GM12878 (cell line): ENCODE measurements at places on chromosomes 2 and 18. TPM values are rescaled to one million over a fixed set of nuclear protein-coding genes. Genes with fewer than 3 reads are reported as not detected.

Gene CAPN14
- total RNA-seq = 1.3 and 1.5 TPM in 2 replicates

DNA sequence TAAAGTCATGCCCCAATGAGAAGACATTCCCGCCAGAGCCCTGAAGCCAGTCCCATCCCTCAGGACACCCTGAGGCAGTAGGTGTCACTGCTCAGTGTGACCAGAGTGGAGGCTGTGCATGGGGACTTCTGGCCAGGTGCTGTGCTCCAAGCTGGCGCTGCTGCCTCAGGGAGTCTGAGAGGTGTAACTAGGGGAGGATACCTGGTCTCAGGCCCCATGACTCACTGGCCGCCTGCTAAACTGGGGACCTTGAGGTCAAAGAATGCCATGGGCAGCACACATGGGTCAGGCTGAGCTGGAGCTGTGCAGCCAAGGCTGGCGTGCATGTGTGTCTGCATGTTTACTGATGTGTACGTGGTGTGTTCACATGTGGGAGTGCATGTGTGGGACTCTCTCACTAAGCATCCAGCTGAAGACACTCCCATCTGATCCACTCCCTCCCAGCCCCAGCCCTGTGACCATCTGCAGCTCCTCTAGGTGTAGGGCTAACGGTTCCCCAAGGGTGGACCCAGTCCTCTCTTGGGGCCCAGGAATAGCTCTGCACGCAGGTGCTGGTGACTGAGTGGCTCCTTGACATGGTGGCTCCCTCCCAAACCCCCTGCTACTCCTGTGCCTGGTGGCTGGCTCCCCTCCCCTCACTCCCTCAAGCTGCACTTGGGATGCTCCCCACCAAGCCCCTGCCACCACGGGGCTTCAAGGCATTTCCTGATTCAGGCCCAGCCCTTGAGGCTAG is 16.5 kb downstream of the HS6ST1 start:
- no peaks in the 10 kb centered on the region for H3K36me3 ChIP-seq
- no peak overlapping the region for H3K27ac ChIP-seq
- H3K4me1 ChIP-seq = peaks cover 7% of the 10 kb centered on the region
- no peaks in the 10 kb centered on the region for H3K27me3 ChIP-seq

DNA sequence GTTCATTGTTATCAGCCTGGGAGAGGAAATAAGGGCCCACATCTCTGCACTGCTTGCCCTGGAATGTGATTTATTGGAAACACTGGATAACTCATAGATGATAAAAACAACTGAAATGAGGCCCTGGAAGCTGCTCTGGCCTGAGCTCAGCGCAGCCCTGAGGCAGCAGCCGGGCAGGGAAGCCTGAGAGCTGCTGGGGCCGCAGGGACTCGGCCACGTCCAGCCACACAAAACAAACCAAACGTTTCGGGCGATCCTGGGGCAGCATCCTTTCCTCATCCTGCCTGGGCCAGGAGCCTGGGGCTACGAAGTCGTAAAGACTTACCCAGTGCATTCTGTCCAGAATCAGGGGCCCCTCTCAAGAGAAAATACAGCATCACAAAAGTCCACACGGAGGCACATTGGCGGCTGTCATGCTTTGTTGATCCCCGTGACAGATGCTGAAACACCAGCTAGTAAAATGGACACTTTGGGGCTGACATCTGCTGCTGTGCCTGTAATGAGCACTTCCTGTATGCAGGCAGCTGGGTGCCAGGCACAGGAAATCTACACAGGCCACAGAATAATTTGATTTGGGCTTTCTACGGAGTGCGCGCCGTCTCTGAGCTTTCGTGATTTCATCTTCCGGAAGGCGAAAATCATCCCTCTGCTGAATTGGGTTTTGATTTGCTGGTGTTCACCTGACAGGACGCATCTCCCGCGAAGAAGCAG is 250.6 kb downstream of the EIPR1 start:
- no peak overlapping the region for H3K4me3 ChIP-seq
- no peak overlapping the region for H3K27ac ChIP-seq
- H3K4me1 ChIP-seq = no peaks in the 10 kb centered on the region
- DNase-seq = no peak
- H3K36me3 ChIP-seq = no peaks in the 10 kb centered on the region
- H3K27me3 ChIP-seq = no peaks in the 10 kb centered on the region

DNA sequence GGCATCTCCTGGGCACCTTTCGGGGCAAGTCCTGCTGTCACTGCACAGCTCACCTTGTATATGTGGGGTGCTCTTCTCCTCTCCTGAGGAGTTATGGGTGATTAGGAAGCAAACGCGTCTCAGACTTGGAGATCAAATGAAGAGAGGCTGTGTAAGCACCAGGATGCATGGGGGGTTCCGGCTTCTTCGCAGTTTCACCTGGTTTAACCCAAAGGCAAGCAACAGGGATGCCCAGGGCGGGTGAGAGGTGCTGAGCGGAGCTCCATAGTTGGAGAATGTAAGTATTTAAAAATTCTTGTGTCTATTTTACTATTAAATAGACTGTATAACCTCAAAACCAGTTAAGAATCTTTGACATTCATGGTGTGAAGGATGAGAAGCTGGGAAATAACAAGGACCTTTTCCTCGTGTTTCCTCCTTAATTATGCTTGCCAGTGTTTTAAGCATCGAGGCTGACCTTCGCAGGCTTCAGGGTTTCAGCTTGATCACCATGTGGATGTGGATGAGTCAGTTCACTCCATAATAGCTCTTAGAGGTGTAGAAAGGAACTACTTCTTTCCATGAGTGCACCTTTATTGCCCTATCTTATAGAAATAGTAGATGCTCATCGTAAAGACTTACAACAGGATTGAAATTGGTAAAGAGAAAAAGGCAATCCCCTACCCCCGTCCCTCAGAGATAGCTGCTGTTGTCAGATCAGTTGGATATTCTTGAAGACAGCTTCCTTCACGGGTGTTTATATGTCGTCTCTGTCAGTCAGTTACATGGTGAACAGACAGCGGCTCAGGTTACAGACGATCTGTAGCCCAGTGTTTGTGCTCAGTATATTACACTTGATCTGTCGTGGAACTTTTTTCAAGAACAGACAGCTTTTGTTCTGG is 201.1 kb downstream of the AGAP1 start:
- H3K36me3 ChIP-seq = no peaks in the 10 kb centered on the region
- H3K27ac ChIP-seq = no peak overlapping the region
- no peak overlapping the region for H3K4me3 ChIP-seq
- H3K27me3 ChIP-seq = no peaks in the 10 kb centered on the region; the same call in 1 of the 2 replicates

- no peaks in the 10 kb centered on the region for H3K4me1 ChIP-seq
- no peaks in the 10 kb centered on the region for H3K27me3 ChIP-seq
- H3K27ac ChIP-seq = no peak overlapping the region
- DNase-seq = no peak
- H3K36me3 ChIP-seq = no peaks in the 10 kb centered on the region
Observed at GRCh38 chr2:138600732-138601457, 99.3 kb downstream of the SPOPL start.

DNA sequence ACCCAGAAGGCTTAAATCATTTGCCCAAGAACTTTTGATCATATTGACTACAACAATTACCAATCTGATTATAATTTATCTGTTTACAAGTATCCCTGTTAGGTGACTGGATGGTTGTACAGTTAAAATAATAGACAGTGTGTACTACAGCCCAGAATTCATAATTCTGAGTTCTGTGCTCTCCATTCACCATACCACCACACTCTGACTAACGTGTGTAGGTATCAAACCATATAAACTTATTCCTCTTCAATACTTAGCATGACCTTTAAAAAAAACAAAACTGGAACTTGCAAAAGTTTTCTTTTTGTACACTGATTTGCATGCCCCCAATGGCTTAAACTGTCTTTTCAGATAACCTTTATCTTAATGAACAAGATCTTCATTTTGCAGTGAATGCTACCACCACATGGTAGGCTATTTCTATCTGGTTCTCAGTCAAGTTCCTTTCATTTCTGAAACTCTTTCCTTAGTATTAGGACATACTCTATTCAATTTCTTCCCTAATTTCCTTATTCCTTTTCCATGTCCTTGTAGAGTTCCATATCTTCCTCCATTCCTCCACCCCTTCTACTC is 50.9 kb downstream of the SOS1 start:
- no peak overlapping the region for H3K4me3 ChIP-seq
- DNase-seq = no peak
- H3K36me3 ChIP-seq = no peaks in the 10 kb centered on the region
- no peaks in the 10 kb centered on the region for H3K4me1 ChIP-seq

GRCh38 chr2:224883172-224883516 is 159.1 kb downstream of the DOCK10 start:
- no peak overlapping the region for H3K4me3 ChIP-seq
- no peaks in the 10 kb centered on the region for H3K27me3 ChIP-seq
- no peak overlapping the region for H3K27ac ChIP-seq

DNA sequence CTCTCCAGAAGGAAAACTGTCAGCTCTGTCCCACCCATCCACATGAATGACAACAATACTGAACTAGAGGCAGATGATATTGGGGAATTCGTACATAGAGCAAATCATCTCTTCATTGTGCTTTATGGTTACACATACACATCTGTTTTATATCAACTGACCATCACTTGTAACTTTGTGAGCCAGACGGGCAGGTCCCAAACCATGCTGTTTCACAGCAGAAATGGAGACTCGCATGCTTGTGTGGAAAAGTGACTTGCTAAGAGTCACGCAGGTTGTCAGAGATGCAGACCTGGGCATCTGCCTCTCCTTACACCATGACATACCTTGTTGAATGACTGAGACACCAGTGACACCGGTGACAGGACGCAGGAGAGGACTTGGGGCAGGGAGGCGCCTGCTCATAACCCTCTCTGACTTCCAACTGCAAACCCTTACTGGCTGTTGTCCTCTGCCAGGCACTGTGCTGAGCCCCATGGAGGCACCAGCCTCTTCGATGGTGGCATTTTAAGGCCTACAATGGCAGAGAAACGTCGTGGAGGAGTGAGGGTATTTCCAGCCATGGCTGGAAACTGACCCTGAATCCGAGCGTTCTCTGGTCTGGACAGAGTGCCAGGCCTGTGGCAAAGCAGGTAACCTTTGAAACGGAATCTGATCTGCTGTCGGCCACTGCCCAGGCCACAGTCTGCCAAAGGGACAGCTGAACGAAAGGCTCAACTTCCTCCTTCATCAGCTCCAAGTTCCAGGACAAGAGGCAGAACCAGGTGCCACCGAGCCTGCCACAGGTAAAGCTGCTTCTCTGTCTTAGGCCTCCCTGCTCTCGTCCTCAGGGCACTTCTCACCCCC is 26.9 kb upstream of the ROCK2 start:
- H3K4me1 ChIP-seq = peaks cover 21% of the 10 kb centered on the region
- DNase-seq = no peak
- no peaks in the 10 kb centered on the region for H3K36me3 ChIP-seq
- no peak overlapping the region for H3K4me3 ChIP-seq
- H3K27me3 ChIP-seq = no peaks in the 10 kb centered on the region

DNA sequence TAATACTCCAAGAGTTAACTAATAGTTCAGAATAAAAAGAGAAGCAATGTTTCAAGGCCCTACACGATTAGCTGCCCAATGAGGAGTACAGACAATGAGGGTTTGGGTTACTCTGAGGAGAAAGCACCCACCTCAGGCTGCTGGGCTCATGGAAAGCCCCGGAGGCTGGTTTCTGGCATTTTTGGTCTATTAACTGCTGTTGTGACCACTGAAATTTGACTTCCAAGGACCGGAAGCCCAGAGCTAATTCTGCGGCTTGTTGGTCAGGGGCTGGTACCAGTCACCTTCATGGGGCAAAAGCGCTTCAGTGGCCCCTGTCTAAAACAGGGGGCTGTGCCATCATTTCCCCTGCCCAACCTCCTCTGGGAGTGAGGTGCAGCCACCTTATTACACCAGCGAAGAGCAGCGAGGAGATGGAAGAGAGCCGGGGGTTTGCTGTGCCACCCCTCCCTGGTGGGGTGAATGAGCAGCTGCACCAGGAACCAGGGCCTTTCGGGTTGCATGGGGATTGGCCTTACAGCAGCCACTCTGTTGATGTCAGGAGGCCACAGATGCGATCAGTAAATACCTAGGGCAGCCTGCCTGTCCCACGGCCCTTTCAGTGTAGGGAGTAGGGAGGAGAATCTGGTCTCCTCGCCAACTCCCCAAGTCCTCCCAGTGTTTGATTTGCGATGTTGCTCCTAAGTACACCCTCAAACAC is 131.3 kb downstream of the CELF4 start:
- no peaks in the 10 kb centered on the region; the same call in 1 of the 2 replicates for H3K4me1 ChIP-seq
- DNase-seq = peak; percentile 11
- no peak overlapping the region for H3K27ac ChIP-seq
- no peak overlapping the region for H3K4me3 ChIP-seq
- H3K27me3 ChIP-seq = no peaks in the 10 kb centered on the region

GRCh38 chr2:98757904-98758421 is 27.0 kb upstream of the MGAT4A start:
- peaks cover 40% of the 10 kb centered on the region for H3K4me1 ChIP-seq
- peak overlapping the region; percentile 35 for H3K27ac ChIP-seq
- peak; percentile 81 for DNase-seq
- H3K4me3 ChIP-seq = 0 out of 2 replicates have a peak overlapping the region, but pooled peaks have one; percentile 17
- no peaks in the 10 kb centered on the region for H3K27me3 ChIP-seq
- H3K36me3 ChIP-seq = no peaks in the 10 kb centered on the region

DNA sequence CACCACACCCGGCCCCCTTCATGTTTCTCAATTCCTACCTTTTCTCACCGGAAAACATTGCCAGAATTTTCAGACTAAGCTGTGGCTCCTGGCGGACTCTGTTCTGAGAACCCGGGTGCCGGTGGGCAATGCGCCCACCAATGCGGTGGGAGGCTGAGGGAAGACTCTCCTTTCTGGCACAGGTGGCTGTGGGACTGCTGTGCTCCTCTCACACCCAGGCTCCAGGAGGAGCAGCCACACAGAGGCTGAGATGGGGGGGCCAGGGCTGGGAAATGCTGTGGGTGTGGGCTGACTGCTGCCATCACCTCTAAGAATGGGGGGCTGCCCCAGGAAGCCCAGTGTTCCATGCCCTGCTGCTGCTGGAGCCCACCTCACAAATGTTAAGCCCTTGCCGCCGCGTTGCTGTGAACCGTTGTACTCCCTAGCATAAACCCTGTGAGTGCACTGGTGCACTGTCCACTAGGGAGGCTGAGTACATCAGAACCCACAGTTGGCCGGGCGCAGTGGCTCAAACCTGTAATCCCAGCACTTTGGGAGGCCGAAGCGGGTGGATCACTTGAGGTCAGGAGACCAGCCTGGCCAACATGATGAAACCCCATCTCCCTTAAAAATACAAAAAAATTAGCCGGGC is 152.6 kb downstream of the LDLRAD4 start:
- peaks cover 23% of the 10 kb centered on the region for H3K4me1 ChIP-seq
- no peak for DNase-seq
- H3K4me3 ChIP-seq = no peak overlapping the region
- no peaks in the 10 kb centered on the region for H3K36me3 ChIP-seq
- no peak overlapping the region for H3K27ac ChIP-seq
- H3K27me3 ChIP-seq = no peaks in the 10 kb centered on the region

- H3K4me1 ChIP-seq = no peaks in the 10 kb centered on the region
- H3K36me3 ChIP-seq = no peaks in the 10 kb centered on the region; the same call in 1 of the 2 replicates
- H3K4me3 ChIP-seq = no peak overlapping the region
- no peaks in the 10 kb centered on the region for H3K27me3 ChIP-seq
- DNase-seq = no peak
- no peak overlapping the region for H3K27ac ChIP-seq
Observed at GRCh38 chr18:47871288-47871687, 59.2 kb downstream of the SMAD2 start.
